PC-3 (cell line): ENCODE measurements at places on chromosomes 2 and 18.

DNA sequence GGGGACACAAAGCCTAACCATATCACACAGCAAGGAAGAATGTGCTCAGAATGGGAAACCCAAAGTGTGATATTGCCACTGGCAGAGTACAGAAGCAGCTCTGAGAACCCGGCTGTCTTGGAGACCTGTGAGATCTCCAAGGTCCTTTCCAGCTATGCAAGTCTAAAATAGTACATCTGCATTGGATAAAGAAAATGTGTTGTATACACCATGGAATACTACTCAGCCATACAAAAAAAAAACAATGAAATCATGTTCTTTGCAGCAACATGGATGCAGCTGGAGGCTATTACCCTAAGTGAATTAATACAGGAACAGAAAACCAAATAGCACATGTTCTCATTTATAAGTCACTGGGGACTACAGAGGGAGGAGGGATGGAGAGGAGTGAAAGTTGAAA is 36.5 kb upstream of the RFX8 start:
- no peak for DNase-seq

DNA sequence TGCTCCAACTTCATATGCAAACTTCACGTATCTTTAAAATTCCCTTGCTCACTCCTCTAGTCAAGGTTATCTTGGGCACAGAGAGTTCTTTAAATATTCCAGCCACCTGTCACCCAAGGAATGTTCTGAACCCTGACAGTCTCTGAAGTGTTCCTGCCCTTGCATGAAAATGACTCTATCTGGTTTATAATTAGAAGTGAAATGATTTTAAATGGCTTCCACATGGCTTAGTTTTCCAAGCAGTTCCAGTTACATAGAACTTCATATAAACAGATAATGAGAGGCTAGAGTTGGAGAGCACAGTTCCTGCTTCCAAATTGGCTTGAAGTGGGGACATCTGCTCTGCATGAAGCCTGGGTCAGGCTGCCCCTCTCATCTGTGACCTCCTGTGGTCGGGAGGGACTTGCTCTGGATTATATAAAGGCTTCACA is 81.9 kb downstream of the SLC4A3 start:
- no peak for DNase-seq

GRCh38 chr2:68936427-68936826 is 16.3 kb downstream of the GKN2 start:
- peak; percentile 40 for DNase-seq

DNA sequence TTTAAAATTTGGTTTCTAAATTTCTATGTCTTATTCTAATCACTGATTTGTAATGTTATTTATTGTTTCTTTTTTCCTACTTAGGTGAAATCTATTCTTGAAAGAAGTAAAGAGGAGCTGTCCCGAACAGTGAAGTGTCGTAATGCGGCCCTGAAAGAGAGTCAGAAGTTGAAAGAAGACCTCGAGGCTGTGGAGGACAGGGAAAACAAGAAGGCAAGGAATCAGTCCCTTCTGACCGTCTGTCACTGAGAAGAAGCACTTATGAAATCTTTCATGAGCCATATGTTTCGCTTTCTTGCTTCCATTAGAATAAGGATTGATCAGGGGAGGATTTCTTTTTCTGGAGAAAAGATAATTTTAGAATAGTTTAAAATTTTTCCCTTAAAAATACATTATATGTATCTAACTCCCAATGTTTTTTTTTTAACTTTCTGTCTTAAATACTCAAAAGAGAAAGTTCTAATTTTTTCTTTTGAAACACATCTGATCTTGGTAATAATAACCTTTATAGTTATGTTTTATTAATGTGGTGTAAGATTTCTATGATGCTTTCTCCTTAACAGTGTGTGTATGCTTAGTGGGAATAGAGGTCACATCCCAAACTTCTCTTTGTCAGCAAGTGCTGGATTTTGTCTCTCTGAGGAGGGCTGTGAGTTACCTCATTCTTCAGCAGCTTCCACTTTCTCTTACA is 79.0 kb downstream of the CCDC150 start:
- DNase-seq, result no peak

DNA sequence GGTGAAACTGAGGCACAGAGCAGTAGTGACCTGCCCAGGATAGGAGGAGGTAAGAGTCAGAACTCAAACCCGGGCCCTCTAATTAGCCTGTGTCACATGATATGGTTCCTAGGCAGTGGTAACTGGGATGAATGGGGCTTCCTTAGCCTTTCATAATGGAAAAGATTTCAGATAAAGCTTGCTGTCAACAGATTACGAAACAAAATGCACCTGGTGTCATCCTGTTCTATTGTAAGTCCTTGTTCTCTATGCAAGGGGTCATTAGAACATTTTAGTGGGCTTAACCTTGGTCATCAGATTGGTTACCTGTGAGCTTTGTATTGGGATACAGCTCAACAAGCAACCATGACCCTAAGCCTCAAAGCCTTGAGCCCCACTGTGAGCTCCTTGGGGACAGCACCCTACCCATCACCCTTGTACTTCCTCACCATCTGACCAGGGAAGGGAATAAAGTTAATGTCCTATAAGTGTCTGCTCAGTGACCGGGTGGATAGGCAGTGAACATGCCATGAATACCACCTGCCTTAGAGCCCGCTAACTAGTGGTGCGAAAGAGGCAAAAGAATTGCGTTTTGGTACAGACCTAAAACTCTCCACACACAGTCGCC is 70.3 kb upstream of the RMDN2 start:
- DNase-seq, result no peak

DNA sequence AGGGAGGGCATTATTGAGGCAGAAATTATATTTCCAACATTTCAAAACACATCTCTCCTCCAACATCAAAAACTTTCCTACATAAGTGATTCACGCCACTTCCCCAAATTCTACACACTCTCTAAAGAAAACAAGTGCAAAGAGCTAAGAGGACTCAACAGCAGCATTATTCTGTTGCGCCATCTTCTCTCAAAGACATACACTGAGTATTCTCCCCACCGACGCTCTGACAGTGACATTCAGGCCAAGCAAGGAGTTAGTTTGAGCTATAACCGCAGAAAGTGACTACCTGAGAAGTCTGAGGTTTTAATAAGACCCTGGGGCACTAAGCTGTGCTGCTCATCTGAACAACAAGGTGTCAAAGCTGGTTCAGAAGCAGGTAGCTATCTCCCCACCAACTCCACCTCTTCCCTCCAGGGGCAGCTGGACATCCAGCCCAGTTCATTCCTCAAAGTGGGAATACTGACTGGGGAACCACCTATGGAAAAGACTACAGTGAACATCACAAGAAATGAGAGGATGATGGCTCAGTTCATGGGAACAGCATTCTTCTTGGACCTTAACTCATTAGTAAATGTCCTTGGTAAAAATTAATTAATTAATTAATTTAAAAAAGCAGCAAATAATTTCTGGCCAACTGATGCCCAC is 309.5 kb upstream of the CCDC68 start:
- DNase-seq, result no peak

- DNase-seq, result no peak
Observed at GRCh38 chr18:27869735-27870134, 307.2 kb downstream of the CDH2 start.

GRCh38 chr2:151053661-151053990 is 208.0 kb downstream of the RBM43 start:
- DNase-seq, result peak; percentile 49

GRCh38 chr2:130158631-130159030 is 13.7 kb upstream of the CCDC74B start:
- no peak for DNase-seq

DNA sequence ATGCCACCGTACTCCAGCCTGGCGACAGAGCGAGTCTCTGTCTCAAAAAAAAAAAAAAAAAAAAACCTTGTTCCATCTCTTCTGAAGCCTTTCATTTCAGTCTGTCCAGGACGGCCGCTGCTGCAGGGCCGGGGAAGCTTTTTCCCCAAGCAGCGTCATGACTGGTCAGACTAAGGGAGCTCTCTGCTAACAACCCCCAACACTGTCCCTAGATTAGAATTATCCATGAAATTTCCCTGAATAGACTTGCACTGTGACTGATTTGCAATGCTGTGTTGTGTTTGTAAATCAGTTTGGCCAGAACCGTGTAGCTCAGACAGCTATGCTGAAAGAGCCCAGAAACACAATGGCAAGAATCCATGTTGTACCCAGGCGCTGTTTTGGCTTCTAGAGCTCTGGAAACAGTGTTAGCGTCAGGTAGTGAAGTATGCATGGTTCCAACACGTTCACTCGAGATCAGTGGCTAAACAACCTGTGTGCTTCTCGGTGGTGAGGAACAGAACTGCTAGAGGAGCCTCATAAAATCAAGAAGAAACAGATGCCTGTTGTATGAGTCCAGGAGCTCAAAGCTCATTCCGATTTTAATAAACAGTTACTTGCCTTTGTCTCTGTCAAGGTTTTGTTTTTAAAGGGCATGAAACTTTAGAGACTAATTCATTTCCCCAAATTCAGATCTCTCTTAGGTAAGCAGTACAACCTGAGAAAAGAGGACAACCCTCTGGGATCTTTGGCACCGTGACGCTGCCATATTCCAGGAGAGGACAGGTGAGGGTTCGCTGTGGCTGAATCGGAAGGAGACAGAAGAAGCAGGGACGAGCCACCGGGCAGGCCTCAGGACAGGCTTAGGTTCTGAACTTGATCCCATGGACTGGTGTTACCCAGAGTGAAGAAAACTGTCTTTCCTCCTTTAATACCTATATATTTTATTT is 43.5 kb downstream of the GORASP2 start:
- peak; percentile 18 for DNase-seq

DNA sequence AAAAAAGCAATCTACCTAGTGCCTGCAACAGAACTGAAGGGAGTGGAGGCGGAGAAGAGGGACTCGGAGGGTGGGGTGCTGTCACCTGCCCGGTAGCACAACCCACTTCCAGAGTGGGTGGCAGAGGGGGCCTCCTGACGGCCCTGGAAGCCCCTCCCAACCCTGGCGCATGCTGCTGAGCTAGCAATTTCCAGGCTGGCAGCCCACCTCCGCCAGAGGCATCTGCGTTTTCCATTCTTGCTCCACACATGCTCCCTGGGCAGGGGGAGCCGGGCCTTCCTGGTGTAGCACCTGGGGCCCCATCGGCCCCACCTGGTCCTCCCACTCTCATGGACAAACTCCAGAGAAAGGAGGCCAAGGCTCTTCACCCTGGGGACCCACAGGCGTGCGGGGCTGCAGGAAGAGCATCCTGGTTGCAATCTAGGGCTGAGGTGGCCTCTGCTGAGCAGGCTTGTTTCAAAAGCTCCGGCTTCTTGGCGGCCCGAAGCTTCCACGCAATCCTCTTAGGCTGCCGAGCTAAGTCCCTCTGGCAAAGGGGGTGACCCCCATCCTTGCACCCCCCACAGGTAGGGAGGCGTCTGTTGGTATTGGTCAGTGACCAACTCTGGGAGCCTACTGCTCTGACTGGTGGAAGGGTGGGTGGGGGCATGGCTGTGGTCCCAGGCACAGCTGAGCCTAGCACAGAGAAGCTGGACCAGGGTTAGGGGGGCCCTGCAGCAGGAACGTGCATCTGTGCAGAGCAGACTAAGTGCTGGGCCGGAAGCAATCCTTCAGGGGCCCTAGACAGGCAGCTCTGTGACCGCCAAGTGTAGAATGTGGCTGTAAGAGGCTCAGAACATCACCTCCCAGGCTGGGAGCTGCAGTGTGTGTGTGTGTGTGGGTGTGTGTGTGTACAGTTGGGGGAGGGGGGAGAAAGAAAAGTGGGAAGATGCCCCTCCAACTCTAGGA is 2.6 kb downstream of the HS6ST1 start:
- DNase-seq, result no peak

DNA sequence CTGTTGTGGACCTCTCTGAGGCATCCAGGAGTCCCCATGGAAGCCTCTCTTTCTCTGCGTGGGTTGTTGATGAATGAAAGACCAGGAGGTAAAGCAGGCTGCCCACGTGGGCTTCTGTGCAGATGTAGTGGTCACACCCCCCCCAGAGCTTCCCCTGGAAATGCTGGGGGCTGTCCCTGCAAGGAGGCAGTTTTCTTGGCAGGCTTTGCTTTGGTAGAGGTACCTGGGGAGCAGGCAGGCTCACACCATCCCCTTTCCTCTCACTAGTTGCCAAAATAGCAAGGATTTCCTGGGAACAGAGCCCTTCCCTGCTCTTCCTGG is 97.6 kb upstream of the MAP3K20 start:
- no peak for DNase-seq

DNA sequence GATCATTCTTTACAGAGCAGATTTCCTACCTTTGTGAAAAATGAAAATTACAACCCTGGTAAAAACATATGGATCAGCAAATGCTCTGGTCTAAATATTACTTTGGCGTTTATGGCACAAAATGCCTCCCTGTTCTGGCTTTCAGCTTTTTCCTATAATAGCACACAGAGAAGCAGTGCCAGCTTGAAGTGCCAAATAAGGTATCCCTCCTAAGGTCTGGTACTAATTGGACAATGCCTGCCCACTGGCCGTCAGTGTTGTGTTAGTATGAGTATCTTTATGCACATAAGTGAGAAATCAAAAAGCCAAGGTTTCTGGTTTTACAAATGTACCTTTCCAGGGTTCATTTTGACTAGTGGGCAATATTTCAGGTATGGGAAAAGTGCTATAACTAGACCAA is 1293.7 kb upstream of the FAM98A start:
- DNase-seq, result no peak

DNA sequence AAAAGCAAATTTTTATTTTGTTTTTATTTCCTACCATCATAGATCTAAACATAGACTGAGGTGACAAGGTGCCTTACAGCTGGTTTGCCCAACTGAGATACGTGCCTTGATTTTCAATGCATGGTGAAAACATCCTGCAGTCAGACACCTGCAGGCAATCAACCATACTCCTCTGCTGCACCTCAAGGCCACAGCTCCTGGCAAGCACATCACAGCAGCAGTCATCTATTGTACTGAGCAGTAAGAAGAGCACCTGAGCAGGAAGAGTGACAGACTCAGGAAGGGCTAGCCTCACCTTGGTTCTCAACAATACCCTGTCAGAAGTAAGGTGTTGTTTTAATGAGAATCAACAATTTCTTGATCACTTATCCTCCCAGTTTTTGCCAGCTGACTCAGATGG is 1206.8 kb upstream of the NRXN1 start:
- no peak for DNase-seq

DNA sequence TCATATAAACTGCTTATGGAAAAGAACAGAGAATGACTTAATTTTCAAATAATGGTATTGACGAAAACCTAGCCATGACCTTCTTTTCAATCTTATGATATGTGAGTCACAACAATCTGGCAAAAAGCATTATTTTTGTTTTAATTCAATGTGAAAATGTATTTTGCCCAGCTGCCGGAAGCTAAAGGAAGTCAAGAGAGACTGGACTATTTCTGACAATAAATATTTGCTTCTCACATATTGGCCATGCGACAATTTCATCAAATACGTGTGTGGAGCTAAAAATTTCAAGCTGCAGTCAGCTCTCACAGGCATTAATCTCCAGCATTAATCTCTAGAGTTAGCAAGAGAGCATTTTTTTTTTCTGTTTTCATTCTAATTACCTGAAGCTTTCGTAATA is 881.0 kb downstream of the CPS1 start:
- DNase-seq, result no peak

GRCh38 chr2:43292851-43293743 is 66.7 kb upstream of the ZFP36L2 start:
- no peak for DNase-seq

- no peak for DNase-seq
Observed at GRCh38 chr2:125554956-125555355, 1101.0 kb upstream of the GYPC start.

GRCh38 chr18:8480506-8481328 is 128.5 kb upstream of the RAB12 start:
- DNase-seq, result peak; percentile 81

- no peak for DNase-seq
Observed at GRCh38 chr2:104340162-104340561, 513.8 kb upstream of the POU3F3 start.
